ENCODE measurements at places on chromosomes 4 and X. TPM values are rescaled to one million over a fixed set of nuclear protein-coding genes. Genes with fewer than 3 reads are reported as not detected.
A peak's percentile ranks its signal among the peaks of the same experiment; 100 is the strongest.

The UCHL1 gene
- 443 TPM for total RNA-seq

The SH3BGRL gene
- total RNA-seq, result 149 TPM

The RASL11B gene
- not detected for total RNA-seq

The GC gene
- total RNA-seq, result not detected

DNA sequence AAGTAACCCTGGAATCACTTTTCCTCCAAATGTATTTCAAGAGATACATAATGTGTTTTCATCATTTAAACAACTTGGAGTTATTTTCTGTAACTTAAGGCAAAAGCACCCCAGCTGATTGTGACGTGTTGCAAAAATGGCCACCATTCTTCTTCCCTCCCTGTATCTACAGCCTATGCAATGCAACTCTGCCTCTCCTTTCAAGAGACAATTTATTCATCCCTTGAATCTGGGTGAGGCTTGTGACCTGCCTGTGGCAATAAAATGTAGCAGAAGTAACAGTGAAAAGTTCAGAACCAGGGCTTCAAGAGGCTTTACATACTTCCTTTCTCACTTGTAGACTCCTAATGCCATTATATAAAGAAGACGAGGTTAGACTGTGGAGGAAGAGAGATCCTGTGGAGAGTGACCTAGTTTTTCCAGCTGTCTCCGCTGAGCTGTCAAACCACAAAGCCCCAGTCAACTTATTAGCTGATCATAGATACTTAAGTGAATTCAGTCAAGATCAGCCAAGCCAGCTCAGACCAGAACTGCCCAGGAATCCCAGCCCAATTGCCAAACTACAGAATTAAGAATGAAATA is 81.0 kb upstream of the KLF3 start:
- DNase-seq, result peak; percentile 36

DNA sequence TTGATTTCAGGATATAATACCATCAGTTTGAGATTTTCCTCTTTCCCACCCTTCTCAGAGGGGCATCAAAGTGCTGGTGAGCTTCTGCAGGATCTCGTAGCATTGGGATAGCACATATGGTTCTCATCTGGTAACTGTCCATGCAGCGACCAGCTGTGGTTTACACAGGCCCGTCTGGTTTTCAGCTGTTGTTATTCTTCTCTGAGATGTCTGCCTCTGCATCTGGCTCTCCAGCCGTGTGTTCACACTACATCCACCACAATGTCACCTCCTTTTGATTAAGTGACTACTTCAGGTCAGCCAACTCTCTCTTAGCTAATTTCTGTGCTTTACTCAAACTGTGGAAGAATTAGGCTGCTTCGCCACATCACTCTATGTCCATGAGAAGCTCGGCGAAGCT is 676.7 kb upstream of the TENM3 start:
- no peak for DNase-seq

- DNase-seq, result peak; percentile 59
These were observed 622.1 kb downstream of the SPRY1 start for GRCh38 chr4:124018383-124019317.

DNA sequence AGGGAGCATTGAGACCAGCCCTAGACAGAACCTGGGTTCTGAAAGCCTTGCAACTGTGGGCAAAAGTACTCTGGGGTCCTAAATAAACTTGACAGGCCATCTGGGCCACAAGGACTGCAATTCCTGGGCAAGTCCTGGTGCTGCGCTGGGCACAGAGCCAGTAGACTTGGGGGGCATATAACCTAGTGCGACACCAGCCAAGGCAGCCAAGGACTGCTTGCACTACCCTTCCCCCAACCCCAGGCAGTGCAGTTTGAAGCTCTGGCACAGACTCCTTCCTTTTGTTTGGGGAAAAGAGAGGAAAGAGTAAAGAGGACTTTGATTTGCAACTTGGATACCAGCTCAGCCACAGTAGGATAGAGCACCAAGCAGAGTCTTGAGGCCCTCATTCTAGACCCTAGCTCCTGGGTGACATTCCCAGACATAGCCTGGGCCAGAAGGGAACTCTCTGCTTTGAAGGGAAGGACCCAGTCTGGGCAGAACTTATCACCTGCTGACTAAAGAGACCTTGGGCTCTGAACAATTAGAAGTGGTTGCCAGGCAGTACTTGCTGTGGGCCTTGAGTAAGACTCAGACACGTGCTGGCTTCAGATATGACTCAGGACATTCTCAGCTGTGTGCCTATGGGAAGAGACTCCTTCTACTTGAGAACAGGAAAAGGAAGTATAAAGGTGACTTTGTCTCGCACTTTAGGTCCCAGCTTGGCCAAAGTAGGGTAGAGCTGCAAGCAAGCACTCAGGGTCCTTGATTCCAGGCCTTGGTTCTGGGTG is 522.8 kb downstream of the GLUD2 start:
- peak; percentile 7 for DNase-seq

- DNase-seq, result no peak
These were observed 63.7 kb downstream of the VSIG4 start for GRCh38 chrX:65976161-65976560.

DNA sequence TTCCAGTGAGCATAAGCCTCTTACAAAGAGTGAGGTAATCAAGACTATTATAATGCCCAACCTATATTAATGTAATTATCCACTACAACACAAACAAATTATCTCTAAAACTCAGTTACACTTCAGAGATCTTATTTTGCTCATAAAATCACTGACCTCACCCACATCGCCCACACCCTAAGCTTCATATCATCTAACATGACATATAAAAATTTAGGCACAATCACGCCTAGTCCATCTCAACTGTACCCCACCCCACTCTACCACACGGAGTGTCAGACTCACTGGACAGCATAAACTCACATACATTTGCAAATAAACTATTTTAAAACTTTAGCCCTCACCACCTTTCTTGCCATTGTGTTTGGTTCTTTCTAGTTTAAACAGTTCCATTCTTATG is 252.4 kb downstream of the PCDH7 start:
- DNase-seq, result no peak

DNA sequence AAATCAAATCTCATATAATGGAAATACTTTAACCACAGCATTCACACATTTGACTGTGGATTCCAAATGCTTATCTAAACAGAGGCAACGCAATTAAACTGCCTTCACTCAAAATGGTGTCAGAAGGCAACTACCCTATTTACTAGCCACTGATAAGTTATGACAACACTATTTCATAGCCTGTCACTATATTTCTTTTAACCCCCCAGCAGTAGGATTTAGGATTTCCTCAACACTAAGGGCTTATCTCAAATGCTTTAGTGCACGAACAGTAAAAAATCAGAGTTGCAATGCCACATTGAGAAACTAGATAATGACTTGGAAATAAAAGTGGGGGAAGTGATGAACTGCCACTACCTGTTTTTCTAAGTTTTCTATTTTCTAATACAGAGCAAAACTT is 66.7 kb downstream of the DHX15 start:
- no peak for DNase-seq

DNA sequence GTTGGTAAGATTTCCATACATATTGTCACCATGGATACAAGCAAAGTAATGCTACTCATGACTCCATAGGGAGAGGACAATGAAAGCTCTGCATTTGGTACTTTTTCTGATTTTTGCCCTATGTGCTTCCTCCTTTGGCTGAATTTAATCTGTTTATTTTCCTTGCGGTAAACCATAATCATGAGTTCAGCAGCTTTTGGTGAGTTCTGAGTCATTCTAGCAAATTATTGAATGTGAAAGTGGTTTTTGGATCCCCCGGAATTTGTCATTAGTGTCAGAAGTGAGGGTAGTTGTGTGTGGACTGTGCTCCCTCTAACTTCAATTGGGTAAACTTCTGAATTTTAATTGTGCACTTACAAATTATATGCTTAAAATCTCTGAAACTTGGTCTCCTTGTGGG is 170.3 kb downstream of the MOSPD2 start:
- no peak for DNase-seq

The CPLX1 gene
- total RNA-seq, result not detected

GRCh38 chrX:69506617-69507499 is 2.7 kb downstream of the NALF2 start:
- peak; percentile 29 for DNase-seq

DNA sequence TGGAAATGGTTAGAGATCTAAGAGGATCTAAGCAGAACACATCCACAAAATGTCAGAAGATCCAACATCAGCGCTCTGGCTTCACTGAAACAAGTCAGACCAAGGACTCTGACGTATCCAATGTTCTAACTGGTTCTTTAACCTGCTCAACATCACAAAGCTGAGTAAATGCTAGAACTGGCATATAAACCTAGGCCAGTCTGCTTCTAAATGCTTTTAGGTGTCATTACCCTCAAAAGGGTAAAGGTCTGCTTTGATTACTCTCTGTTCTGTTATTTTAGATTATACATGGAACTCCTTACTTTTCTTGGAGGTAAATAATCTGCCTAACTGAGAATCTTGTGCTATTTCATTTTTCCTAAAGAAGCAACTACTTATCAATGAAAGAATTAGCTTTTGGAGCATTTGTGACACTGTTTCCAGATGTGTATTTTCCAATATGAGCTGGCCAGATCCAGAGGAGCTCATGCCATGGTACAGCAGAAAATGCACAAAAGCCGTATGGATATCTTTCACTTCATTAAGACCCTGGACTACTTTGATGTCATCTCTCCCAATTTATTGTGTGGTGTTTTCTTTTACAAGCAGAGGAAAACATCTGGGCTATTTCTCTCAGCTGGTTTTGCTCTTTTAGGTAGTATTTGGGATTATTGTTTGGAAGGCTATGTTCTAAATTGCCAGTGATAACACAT is 123.5 kb downstream of the RASGEF1B start:
- DNase-seq, result no peak

- no peak for DNase-seq
These were observed 152.6 kb downstream of the LDB2 start for GRCh38 chr4:16745887-16746286.

DNA sequence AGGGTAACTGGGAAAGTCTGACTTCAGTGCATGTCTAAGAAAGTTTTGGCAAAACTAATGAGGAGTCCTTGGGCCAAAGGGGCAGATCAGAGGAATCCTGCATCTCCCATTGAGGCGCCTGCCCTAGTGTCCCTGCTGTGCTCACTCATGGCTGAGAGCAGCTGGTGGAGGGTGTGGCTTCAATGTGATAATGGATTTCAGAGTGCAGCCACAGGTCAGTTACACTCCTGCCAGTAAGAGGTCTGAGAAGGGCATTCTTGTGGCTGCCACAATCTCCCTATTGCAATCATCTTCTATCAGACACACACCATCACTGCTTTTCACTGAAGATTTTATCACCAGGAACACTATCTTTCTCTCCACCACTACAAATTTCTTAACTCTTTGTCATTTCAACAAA is 457.1 kb downstream of the MID1IP1 start:
- peak; percentile 10 for DNase-seq

DNA sequence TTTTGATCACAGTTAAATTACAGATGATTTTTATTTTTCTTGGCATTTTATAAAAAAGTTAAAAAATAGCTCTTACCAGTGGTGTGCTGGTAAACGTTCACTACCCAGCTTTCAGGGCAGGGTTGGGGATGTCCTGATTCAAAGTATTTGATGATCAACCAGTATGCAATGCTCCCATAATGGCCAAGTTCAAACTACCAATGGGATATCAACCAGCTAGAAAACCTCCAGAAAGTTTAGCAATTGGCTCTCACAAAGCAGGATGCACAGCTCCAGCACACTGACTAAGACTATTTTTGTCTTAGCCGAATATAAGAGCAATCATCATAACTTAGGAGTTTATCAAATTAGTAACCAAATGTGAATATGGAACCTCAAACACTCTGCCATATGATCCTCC is 108.0 kb upstream of the PDE5A start:
- DNase-seq, result peak; percentile 52

DNA sequence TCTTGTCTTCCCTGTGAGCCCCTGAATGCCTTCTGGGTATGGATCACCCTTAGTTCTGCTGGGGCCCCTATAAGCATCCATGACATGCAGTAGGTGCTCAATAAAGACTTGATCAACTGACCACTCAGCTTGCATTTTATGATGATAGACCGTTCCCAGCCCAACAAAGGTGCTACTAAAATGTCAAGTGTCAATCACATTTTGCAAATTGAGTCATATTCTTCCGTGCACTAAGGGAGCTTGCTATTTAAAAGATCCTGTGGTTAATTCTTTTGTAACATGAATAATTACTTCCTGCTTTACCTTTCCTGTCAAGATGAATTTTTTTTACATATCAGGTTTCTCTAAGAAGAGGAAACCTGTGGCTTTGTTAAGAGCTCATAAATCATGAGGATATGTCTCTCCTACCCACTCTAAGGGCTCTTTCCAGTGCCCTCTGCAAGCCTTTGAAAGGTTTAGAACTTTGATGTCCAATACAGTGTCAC is 47.6 kb downstream of the SH3KBP1 start:
- DNase-seq, result no peak

GRCh38 chr4:6951880-6952381 is 42.3 kb downstream of the TBC1D14 start:
- no peak for DNase-seq

DNA sequence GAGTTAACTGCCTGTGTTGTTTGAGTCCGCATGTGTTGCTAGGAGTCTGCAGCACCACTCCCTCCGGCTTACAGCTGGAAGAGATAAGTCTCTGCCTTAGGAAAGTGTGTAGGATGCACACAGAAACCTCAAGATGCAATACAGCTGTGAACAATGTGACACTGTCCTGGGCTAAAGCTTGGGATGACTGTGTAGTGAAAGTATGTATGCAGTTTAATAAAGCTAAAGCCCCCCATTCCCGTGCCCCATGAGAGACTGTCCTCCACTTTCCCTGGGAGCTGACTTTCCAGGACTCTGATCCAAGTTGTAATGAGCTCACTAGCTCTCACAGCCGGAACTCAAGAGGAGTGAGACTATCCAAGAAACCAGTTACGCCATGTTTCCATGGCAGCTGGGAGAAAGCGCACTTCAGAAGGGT is 156.6 kb upstream of the FTHL17 start:
- DNase-seq, result peak; percentile 84

The GAGE13 gene
- not detected for total RNA-seq

The SSX4 gene
- total RNA-seq, result not detected

The FAT4 gene
- 22.0 TPM for total RNA-seq

The MAD2L1 gene
- 15.7 TPM for total RNA-seq
